ENCODE measurements at places on chromosomes 1 and 21. TPM values are rescaled to one million over a fixed set of nuclear protein-coding genes. Genes with fewer than 3 reads are reported as not detected.

DNA sequence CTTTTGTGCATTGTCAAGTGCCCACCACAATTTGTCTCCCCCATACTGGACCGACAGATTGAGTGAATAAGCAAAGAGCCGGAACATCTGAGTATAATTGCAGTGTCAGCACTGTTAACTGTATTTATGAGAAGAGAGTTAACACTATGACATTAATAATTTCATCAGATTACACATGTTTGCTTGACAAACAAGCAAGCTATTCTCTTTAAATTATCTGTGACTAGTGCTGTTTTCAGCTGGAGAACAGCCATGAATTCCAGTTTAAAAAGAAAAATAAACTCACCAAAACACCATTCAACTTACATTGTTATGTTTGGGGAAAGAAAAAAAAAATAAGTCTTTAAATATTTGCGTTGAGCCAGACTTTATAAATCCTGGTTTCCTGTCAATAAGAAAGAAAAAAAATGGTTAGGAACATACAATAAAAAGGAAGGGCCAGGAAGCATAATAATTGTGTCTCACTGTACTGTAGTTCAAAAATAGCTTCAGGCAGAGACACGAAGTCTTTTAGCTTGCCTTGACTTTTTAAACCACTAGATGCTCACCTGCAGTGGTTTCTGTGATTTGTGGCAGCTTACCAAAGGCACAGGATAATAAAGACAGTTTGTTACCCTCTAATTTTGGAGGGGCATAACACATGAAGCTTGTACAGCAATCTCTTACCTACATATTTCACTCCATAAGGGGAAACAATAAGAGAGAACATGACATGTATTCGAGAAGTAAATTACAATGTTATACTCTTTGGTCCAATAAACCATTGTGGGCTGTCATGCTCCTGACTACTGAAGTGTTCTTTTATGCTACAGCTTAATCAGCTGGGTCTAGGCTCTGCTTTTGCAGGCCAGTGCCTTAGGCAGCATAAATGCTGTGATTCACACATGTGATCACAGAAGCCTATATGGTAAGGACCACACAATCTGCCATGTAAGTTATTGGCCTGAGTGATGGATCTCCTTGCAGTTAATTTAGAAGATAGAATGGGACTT is 302.0 kb upstream of the ADGRL2 start:
- DNase-seq: no peak

DNA sequence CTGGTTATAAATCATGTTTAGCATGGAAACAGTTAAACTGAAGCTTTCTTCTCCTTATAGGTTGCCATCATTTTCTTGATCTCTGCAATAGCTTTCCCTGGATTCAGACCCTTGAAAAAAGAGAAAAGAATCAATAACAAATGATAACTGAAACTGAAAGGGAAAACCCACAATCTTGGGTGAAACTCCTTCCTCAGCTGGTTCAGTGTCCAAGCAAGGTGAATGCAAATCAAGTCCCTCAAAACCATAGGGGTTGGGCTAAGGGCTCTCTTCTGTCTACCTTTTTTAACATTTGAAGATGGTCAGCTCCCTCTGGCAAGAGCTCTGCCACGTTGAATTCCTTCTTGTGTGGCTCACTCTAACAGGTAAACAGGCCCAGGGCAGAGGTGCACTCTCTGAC is 7.1 kb upstream of the ATP13A2 start:
- DNase-seq: no peak

DNA sequence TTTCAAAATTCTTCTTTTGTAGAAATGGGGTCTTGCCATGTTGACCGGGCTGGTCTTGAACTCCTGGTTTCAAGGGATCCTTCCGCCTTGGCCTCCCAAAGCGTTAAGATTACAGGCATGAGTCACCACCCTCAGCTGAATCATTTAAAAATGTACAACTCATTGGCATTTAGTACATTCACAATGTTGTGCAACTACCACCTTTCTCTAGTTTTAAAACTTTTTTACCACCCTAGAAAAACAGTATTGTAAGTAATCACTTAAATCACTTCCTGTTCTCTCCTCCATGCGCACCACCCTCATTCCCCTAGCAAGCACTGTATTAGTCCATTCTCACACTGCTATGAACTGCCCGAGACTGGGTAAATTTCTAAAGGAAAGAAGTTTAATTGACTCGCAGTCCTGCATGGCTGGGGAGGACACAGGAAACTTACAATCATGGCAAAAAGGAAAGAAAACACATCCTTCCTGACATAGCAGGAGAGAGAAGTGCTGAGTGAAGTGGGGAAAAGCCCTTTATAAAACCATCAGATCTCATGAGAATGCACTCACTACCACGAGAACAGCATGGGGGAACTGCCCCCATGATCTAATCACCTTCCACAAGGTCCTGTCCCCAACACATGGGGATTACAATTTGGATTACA is 14.4 kb upstream of the THEM5 start:
- no peak for DNase-seq

Gene ADGRB2
- 0.39 TPM for total RNA-seq

Gene ZNF695
- total RNA-seq: not detected

Gene YBEY
- 10.6 TPM for total RNA-seq

Data from CD4-positive, alpha-beta T cell (primary cell).